ENCODE measurements at places on chromosomes 11 and 22.

GRCh38 chr11:11397036-11397415, 44.0 kb upstream of the CSNK2A3 start:
- no peak for DNase-seq

- no peak for DNase-seq
These were observed 19.4 kb upstream of the MYEOV start for GRCh38 chr11:69274531-69275016.

DNA sequence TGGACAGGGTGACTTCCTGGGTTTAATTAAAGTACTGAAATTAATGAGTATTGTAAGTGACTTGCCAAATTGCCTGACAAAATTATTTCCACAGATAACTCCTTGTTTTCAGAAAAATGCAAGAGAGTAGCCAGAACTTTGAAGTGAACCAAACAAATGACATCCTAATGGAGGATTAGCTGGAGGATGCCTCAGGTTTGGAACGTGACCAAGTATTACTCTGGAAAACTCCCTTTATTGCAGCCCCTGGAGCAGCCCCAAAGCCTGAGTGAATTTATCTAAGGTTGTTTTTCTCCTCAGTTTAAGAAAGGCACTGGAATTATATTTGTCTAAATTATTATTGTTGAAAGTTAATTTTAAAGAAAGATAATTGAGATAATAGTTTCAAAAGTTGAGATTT, 343.6 kb upstream of the MTNR1B start:
- DNase-seq: no peak

DNA sequence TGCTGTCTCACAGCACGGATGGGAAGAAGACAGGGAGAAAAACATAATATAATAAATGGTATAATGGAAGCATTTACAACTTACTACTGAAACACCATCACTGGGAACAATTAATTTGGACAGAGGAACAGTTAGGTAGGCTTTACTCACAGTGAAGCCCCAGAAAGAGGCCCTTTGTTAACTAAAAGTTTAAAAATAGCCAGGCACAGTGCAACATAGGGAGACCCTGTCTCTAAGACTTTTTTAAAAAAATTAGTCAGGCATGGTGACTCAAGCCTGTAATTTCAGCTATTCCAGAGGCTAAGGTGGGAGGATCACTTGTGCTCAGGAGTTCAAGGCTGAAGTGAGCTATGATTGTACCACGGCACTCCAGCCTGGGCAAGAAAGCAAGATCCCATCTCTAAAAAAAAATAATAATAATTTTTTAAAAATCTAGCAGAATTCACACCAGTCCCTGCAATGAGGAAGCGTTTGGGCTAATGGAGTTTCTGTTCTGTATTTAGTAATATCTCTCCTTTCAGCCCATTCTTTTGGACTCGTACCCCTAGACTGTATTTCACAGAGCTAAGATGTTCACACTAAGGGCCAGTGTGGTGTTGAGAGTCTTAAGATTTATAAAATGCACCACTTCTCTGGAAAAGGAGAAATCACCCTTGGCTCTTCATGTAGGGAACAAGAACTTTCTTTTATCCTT, 275.5 kb downstream of the SOX6 start:
- DNase-seq: no peak

DNA sequence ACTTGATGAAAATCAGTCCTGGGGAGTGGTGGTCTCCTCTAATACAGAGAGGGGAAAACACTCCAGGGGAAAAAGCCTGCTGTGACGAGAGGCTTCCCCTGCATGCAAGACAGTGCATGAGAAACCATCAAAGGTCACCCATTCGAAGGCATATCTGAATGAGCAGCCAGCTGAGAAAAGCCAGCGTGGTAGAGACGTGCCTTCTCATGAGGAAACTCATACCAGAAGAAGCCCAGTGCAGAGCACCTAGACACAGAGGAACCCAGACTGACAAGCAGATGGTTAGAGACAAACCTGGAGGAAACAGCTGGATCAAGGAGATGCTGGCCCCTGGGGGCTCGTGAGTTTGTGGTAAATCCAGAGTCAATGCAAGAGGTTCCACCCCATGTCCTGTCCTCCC, 534.8 kb downstream of the BRD1 start:
- DNase-seq: no peak

- no peak for DNase-seq
These were observed 4.8 kb upstream of the FAR1 start for GRCh38 chr11:13663631-13664071.

GRCh38 chr11:120835601-120836228, 188.2 kb upstream of the TBCEL start:
- DNase-seq: no peak

DNA sequence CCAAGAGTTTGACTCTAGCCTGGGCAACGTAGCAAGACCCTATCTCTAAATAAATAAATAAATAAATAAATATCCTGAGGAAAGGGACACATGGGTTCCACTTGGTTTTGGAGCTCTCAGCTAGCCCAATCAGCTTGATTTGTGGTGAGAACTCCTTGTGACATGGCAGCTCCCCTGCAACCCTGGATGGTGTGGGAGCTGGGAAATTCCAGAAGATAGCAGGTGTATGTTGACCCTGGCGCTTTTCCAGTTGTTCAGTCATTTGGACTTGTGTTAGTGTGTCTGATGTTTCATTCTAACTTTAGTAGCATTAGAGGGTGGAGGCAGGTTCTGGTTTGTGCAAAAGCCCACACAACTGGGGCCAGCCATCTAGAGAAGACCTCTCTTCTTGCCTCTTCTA, 148.5 kb upstream of the NCAM1 start:
- no peak for DNase-seq

GRCh38 chr22:48576333-48577013, 1251.2 kb downstream of the BRD1 start:
- peak; percentile 50 for DNase-seq

- DNase-seq: no peak
These were observed 118.6 kb downstream of the GRIK4 start for GRCh38 chr11:120630122-120630521.

- DNase-seq: no peak
These were observed 153.9 kb downstream of the NAV2 start for GRCh38 chr11:19866521-19866920.

GRCh38 chr11:80816966-80817365, 1376.1 kb upstream of the TENM4 start:
- no peak for DNase-seq

GRCh38 chr11:130827451-130828377, 88.6 kb downstream of the SNX19 start:
- DNase-seq: peak; percentile 31

- DNase-seq: no peak
These were observed 50.5 kb downstream of the IGSF9B start for GRCh38 chr11:133906241-133906640.

GRCh38 chr11:68724293-68724692, 27.0 kb downstream of the TESMIN start:
- no peak for DNase-seq

DNA sequence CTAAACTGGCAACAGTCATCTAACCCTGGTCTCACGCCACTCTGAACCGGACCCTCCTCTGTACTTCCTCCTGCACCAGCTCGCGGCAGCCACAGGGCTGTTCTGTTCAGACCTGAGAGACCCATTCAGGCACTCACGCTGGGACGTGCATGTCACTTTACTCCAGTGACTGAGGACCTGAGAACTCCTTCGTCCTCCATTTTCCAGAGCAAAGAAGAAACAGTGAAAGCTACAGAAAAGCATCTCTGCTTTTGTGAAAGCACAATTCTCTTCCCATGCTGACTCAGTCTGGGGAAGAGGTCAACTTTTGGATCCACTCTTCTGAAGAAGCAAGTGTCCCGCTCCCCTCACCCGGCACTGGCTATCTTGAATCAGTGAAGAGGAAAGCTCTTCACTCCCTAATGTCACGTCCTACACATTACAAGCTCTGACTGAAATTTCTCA, 24.5 kb downstream of the PISD start:
- peak; percentile 69 for DNase-seq

DNA sequence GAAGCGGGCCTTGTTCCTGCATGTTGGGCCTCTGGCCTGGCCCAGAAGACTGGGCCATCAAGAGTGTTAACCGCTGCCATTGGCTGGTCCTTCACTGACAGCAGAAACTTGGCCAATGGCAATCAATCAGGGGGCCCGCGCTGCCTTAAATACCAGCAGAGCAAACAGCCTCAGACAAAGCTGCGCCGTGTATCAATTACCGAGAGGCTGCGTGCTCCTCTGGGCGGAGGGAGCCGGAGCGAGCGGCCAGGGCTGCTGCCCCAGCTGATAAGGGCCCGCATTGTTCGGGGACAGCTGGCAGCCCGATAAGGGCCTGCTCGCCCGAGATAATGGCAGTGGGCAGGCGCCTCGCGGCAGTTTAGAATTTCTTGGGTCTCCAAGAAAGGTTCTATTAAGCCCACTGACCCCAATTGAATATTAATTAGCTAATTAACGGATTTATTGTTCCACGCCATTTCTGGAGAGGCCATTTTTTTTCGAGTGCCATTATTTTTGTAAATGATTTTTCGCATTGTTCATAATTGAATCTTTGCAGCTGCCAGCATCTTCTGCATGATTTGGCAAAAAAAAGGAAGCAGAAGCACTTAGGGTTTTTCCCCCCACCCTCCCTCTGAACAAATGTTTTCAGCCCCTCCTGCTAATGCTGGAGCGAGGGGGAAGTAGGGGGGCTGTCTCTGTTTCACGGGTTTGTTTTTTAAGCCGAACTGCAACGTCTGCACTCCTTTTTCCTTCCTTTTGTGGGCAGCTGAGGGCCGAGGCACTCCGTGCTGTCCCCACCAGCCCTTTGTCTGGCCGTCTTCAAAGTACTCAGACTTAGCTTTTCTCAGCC, 37.6 kb upstream of the RIC3 start:
- DNase-seq: peak; percentile 98

DNA sequence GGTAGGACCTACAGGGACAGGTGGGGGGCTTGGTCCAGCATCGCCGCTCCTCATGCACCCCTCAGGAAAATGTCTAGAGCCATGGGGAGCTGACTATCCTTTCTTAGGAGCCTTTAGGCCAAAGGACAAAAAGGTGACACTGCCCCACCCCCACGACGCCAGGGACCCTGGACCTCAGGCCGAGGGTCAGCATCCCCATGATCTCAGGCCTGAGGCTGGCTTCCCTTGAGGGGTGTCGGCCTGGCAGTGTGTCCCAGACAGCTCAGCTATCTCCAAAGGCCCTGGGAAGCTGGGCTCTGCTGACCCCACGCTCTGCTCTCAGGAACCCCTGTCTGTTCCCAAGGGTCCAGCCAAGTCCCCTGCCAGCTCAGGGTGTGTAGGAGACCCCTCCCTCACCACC, 16.3 kb downstream of the MRGPRG start:
- no peak for DNase-seq

GRCh38 chr11:66340596-66341501, 4.1 kb downstream of the BRMS1 start:
- no peak for DNase-seq

GRCh38 chr22:27718186-27719035, 83.1 kb downstream of the MN1 start:
- DNase-seq: no peak

DNA sequence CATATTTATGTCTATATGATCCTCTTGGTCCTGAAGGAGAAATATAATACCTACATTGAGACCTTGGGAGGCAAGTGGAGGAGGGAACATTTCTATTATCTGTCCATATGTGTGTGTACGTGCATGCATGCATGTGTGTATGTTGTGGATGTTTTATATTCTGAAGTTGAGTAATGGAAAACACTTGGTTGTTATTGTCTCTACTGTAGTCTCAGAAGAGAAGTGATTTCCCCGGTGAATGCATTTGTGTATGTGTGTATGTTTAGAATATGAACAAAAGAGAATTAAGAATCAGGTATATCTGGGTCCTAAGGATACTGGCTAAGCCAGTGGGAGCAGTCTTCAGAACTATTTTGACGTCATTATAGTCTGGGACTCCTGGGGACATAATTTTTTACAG, at the start of gene OR52N1:
OR52N1 (minus strand) TSS at position 101 of the 400 bp plus-strand sequence. CDS start 2,449 bp downstream, outside the sequence.
- DNase-seq: no peak

GRCh38 chr11:68297494-68297811, 14.9 kb upstream of the LRP5 start:
- DNase-seq: no peak

DNA sequence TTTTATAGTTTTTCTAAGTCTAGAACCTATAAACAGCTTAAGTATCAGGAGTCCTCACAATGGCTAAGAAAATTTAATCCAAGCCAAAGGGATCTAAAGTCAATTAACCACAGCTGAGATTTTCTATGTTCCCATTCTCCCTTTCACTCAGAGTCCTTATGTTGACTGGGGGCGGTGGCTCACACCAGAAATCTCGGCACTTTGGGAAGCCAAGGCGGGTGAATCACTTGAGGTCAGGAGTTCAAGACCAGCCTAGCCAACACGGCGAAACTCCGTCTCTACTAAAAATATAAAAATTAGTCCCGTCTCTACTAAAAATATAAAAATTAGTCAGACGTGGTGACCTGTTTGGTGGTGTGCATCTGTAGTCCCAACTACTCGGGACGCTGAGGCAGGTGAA, 6.9 kb downstream of the RDX start:
- no peak for DNase-seq

DNA sequence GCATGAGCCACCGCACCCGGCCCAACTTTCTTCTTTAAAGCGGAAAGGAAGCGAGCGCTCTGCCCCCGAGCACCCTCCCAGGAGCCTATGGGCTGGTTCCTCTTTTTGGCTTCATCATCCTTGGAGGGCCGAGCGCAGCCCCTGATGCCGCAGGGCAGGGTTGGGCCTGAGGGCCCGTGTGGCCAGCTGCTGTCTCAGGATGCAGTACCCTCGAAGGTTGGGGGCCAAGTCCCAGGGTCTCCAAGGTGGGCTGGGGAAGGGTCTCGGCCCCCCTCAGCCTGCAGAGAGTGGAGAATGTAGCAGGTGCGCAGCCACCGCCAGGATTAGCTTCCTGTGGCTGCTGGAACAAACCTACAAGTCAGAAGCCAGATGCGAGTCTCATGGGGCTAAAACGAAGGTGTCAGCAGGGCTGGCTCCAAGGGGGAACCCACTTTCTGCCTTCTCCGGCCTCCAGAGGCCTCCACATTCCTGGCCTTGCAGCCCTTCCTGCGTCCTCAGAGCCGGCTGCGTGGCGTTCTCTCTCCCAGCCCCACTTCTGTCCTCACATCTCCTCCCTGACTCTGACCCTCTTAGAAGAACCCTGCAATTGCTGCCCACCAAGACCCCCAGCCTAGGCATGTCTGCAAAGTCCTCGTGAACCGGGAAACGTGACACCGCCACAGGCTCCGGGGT, 2.9 kb downstream of the PANX2 start:
- DNase-seq: no peak

- DNase-seq: no peak
These were observed 156.2 kb downstream of the MAML2 start for GRCh38 chr11:96186806-96187205.

GRCh38 chr11:116073854-116074837, 569.9 kb upstream of the CADM1 start:
- DNase-seq: no peak
